ENCODE measurements at places on chromosomes 1 and 21.
A peak's percentile ranks its signal among the peaks of the same experiment; 100 is the strongest.

DNA sequence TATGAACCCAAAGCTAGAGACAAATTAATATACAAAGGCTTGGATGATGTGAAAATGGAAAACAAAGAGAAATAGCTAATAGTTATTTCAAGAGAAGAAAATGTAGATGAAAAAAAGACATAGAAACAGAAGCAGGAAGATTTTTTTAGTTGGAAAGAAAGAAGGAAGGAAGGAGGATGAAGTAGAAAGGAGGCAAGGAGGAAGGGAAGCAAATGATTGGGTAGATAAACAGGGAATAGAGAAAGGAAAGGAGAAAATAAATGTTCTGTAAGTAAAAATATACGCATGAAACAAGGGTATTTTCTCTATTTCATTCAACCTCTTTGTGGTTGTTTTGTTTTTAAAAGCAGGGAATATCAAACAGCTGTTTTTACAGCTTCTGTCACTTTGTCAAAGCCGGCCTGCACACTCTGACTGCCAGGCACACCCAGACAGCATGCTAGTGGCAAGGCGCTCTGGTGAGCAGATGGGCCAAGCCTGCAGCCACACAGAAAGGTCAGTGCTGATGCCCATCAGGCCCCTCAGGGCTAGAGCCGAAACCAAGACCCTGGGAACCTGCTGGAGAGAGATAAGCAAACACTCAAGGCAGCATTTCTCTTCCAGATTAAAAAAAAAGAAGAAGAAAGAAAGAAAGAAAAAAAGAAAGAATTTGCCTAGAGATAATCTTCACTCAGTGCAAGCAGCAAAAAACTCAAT lies 72.9 kb upstream of the CTTNBP2NL start:
- DNase-seq, result no peak

DNA sequence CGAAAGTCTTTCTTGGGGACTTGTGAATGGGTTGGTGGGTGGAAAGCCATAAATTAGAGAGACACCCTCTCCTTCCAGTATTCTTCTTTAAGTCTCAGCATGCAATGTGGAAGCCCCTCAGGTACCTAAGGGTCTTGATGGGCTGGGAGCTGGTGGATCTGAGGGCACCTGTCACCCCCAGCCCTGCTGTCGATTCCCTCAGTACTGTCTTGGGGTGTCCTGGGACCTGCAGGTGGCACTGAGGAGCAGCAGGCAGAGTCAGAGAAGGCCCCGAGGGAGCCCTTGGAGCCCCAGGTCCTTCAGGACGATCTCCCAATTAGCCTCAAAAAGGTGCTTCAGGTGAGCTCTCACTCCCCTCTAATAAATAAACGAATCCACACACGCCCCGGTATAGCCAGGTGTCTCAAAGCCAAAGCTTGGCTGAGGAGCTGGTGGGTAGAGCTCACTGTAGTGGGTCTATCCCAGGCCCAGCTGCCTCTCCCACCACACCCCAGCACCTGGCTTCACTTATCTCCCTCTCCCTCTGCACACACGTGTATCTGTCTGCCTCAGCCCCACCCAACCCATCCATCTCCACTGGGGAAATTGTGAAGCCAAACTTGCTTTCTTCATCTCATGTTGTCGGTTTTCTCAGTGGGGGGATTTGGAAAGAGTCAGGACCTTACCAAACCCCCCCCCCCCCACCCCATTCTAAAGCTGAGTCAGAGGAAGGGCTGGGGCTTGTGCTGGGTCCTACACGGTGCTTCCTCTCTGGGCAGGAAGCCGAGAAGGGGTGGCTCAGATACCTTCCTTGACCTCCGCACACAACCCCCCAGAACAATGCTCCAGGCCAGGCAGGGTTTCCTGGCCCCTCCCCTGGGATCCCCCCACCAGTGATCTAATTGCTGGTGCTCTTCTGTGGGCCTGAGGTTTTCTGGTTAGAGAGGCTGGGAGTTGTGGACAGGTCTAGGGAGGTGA lies 1.6 kb downstream of the ADAM15 start:
- no peak for DNase-seq

DNA sequence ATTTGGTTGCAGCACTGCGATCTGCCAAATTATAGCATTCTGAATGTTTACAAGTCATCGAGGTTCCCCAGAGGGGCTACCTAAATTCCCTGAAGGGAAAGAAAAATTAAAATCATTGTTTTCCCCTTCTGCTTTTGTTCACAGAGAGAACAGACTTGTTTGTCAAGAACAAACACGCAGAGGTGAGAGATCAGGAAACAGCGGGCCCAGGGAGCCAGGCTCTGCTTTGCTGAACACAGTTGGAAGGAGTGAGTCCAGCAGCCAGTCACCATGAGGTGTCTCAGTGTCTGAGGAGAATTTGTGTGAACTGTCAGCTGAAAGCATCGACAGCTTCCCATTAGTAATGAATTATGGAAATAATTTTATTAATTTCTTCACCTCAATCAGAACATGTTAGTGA lies 52.5 kb downstream of the RWDD3 start:
- no peak for DNase-seq

- DNase-seq, result no peak
Observed at GRCh38 chr1:116997636-116998035, 3.9 kb upstream of the CD101 start.

- DNase-seq, result no peak
Observed at GRCh38 chr1:192430644-192431043, 113.9 kb downstream of the RGS21 start.

DNA sequence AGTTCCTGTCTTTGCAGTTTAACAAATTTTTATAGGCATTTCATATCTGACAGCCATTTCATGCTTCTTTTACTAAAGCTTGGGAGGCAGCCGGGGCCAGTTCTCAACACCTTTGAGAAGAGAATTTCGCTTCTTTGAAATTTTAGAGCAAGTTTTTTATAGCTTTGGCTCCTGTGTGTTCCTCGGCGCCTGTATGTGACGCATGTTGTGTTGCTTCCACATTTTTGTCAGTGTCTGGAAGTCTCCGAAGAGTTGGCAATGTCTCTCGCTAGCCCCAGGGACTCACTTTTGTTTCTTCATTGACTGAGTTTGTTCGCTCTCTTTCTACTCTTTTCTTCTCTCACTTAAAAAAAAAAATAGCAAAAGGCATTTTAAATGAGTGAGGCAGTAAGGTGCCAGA lies 386.9 kb upstream of the PLXNA2 start:
- DNase-seq, result no peak

- DNase-seq, result no peak
Observed at GRCh38 chr1:162822391-162823200, 32.1 kb downstream of the HSD17B7 start.

GRCh38 chr1:220927442-220927841 lies 48.2 kb downstream of the HLX start:
- no peak for DNase-seq

GRCh38 chr21:35390013-35390776 lies 341.1 kb upstream of the RUNX1 start:
- no peak for DNase-seq

DNA sequence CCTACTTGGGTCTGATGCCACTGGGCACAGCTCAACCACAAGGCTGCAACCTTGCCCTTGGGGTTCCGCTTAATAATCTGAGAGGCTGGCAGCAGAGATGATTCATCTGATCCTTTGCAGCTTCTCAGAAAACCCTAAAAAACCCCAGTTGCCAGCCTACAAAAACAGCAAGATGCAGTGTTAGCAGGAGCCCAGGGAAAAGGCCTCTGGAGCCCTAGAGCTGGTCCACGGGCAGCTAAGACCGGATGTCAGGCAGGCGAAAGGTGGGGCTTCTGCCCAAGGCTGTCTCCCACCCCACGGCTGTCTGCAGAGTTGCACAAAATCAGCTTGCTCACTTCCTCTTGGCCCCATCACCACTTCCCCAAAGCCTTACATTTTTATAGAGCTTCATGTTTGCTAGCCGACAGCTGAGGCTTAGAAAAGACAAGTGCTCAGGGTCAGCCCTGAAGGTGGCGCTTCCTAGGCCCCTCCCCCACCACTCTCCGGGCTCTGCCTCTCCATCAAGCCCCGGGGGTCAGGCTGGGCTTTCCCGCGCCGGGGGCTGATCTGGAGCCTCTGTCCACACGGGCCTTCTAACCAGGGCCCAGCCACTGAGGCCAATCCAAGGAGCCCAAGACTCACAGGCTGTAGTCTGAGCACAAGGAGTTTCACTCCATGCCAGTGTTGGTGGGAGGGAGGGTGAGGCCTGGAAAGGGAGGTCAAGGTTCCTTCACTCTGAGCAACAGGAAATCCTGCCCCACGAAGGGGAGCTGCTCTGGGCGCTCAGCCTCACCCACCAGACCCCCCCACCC lies 4.2 kb upstream of the ADORA3 start:
- peak; percentile 16 for DNase-seq

GRCh38 chr1:11888877-11889208 lies 30.1 kb upstream of the NPPB start:
- DNase-seq, result no peak

DNA sequence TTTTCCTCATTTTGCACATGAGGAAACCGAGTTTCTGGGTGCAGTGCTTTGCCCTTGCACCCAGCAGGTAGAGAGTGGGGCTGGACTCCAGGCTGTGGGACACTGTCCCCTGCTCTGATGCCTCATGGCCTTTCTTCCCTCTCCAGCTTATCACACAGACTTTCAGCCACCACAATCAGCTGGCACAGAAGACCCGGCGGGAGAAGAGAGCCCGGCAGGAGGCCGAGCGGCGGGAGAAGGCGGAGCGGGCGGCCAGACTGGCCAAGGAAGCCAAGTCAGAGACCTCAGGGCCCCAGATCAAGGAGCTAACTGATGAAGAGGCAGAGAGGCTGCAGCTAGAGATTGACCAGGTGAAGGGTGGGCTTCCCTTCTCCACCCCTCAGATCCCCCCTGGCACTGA lies 19.0 kb downstream of the KDF1 start:
- no peak for DNase-seq

GRCh38 chr1:235429143-235429542 lies 61.9 kb downstream of the TBCE start:
- DNase-seq, result no peak

DNA sequence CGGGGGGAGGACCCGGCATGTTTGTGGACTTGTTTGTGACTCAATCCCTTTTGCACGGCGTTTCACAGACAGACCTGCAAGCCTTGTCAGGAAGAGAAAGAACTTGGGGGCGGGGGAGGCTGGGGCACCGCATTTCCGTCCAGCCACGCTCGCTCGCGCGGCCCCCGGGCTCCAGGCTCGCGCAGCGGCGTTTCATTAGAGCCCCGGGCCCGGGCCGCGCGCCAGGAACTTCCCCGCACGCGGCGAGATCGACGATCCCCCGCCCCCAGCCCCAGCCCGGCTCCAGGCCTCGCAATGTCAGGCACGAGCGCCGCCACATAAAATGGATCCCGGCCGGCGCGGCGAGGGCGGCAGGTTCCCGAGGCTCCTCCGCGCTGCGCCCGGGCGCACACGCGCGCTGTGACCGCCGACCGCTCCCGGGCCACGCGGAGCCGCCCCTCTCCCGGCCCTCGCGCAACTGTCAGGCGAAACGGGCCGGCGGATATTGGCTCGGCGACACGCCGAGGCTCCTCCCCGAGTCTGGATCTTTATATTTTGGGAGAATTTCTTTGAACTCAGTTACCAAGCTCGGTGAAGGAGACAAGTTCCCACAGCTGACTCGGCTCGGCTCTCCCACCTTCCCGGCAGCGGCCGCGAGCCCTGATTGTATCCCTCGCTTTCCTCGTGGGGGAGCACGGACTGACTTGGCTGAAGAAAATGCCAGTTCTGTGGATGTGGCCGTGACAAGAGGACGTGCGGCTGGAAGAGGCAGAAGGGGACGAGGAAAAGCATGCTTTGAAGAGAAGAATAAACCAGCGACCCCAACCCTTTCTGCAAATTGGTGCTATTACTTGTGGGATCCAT lies at the start of gene KIF26B:
KIF26B (plus strand) TSS at position 557 of the 843 bp plus-strand sequence. CDS start 440 bp downstream, outside the sequence.
- DNase-seq, result no peak

GRCh38 chr1:6800745-6801144 lies 15.5 kb downstream of the CAMTA1 start:
- no peak for DNase-seq

GRCh38 chr21:38282921-38283320 lies 26.1 kb downstream of the KCNJ15 start:
- no peak for DNase-seq

DNA sequence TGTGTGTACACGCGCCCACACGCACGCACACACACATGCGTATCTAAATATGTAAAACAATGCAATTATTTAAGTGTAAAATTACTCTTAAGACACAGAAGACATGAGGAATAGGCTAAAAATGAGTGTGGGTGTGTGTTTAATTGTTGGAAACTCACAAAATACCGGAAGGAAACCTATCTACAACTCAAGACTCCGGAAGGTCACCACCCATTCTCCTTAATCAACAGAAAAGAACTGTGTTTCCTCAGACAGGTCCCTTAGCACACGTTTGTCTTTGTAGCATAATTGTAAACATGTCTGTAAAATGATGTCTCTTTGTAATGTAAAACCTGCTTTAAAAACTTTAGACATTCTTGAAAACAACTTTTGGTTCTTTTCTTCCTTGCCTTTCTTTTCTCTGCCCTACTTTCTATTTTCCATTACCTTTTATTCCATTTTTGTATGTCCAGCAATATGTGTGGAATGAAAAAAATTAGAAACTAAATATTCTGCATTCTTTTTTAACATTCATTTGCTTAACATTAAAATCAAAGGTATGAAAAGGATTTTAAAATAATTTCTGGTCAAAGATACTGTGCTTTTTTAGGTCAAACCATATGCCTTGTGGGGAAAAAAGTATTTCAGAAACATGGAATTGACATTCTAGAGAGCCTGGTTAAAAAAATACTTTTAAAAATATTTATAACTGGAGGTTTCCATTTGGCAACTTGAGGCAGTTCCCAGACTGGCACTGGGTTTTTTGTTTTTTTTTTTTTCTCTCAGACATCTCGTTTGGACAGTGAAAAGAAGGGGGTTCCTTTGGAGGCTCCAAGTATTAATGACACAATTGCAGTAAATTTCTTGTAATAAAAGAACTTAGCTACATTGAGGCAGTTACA lies 46.2 kb downstream of the ATP5PF start:
- DNase-seq, result no peak

GRCh38 chr1:16243936-16244649 lies 7.1 kb upstream of the CPLANE2 start:
- peak; percentile 77 for DNase-seq

GRCh38 chr21:37532868-37533780 lies 166.6 kb downstream of the DYRK1A start:
- no peak for DNase-seq
